ENCODE measurements at places on chromosomes 5 and 9. TPM values are rescaled to one million over a fixed set of nuclear protein-coding genes. Genes with fewer than 3 reads are reported as not detected.

The CDH10 gene
- total RNA-seq, result 0.63 TPM

The FGF1 gene
- total RNA-seq, result 0.44 TPM

The GLRA1 gene
- not detected for total RNA-seq

DNA sequence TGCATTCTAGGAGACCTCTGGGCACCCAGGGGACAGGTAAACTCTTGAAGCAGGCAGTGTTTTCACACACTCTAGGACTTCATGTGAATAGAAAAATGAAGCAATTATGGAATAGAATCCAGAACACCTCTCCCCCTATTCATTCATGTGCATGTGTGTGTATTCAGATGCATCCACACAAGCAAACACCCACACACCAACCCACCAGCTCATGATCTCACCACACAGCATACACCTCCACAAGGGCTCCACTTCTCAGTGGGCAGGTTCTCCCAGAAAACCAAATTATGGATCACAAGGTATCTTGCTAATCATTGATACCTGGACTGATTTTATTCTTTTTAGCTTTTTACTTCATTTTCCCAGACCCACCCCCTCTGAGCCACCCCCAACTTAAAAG, 21.2 kb upstream of the HSD17B3 start:
- DNase-seq, result no peak

- no peak for DNase-seq
These were observed 11.7 kb downstream of the TSPAN17 start for GRCh38 chr5:176658817-176659511.

- peak; percentile 43 for DNase-seq
These were observed at the start of gene ENG for GRCh38 chr9:127854184-127854806. Gene ENG, minus strand, starts transcription at chr9:127854658. Its CDS starts 303 bp downstream, at chr9:127854355.
